ENCODE measurements at places on chromosomes 3 and 15.

DNA sequence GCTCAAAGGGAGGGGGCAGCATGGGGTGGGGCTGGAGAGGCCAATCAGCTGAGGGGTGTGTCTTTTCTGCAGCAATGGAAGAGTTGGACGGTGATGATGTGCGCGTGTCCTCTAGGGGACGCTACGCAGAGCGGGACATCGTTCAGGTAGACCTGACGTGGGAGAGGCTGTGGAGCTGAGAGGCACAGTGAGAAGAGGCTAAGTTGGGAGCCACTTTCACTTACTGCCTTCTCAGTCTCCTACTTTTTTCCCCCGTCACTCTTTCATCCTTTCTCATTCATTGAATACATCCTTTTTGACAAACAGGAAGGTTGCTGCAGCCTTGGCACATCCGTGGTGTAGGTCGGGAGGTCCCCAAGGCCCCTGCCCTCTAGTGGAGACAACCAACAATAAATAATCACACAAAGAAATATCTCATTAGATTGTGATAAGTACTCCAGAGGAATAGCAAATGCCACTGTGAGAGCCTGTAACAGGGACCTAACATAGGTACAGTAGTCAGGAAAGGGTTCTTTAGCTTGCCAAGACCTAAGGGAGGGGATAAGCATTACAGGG lies 4.4 kb upstream of the BRPF1 start:
- DNase-seq = peak; percentile 42

DNA sequence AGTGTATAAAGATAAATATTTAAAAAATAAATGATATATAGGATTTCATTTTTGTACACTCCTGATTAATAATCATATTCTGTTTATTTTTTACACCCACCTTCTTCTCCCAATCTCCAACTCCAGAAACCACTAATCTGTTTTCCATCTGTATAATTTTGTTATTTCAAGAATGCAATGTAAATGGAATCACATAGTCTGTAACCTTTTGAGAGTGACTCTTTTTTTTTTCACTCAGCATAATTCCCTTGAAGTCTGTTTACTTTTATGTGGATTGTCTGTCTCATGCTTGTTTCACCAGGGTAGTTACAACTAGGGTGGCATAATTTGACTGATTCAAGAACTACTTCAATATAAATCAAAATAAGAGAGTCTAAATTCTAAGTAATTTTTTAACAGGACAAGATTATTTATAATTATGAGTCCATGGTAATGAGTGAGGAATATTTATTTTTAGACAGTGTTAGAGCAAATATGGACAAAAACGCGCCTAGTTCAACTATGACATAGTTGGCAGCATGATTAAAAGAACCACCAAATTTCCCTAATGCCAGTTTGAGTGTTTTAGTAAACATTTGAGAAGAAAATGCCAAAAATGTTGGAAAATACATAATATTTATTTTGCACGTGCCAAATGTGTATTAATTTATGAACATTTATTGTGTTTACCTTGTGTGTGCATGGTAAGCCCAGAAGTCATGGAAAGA lies 19.4 kb upstream of the MFSD1 start:
- DNase-seq = no peak

DNA sequence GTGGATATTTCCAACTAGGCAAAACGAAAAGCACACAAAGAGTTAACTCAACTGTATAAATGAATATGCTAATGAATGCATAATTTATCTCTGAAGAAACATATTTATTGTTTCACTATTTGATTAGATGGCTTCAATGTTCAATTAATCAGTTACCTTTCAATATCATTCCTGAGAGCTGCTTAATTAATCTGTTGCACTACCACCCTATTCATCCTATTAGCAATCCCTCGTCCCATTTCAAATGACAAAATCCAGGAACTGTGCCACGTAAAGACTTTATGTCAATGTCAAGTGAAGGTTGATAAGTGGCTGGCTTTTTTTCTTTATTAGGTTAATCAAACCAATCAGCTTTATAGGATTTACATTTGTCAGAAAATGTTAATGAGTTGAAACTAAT lies 82.7 kb downstream of the ALCAM start:
- no peak for DNase-seq

DNA sequence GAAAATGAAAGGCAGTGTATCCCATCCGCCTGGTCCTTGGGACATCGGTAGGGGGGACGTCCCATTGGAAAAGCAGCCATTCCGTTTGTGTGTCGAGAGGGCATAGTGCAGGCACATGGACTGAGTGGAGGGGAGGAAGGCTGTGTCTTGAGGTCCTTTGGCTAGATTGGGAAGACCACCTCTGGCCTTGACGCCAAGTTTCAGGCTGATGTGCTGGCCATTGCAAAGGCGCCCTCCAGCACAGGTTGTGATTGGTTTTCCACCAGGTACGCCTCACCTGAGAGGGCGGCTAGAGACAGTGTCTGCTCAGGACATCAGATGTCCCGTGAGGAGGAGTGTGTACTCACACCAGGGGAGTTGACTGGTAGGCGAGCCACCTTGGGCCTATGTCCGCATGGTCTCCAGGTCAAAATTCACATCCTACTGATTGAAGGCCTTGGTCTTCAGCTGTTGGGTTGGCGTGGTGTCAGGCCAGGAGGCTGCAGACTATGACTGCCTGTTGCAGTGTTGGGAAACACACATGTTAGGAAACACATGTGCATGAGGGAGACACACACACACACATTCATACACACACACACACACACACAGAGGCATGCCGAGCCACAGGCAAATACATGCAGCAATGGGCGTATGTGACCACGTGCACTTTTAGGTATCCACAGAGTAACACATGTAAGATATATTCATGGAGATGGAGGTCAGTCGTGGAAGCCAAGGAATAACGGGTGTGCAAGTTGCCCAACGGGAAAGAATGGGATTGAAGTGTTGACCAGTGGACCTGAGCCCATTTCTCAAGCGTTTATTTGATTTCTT lies 98.4 kb downstream of the SNRPN start:
- no peak for DNase-seq

DNA sequence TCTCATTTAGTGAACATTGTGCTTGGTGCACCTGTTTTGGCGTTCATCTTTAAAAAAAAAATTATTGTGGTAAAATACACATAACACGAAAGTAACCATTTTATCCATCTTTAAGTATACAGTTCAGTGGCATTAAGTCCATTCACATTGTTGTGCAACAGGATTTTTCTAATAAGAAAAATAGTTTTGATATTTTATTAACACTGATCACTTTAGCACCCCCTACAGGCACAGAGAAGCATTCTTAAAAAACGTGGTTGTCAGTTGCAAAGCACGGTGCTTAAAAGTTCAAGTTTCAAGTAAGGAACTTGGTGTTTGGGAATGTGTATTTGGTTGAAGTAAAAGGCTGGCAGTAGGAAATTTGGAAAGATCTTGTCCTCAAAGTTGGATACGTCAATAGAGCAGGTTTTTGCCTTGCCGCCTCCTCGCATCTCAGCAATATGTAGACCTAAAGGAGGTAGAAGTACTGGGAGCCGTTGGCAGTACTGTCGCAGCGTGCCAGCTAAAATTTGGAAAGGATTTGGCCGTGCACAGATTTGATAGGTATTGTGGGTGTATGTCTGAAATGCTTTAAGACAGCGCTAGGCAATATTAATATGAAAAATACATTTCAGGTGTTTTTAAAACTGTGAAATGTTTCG lies 110.4 kb downstream of the LRRC28 start:
- no peak for DNase-seq

GRCh38 chr3:177451864-177452830 lies 254.9 kb upstream of the TBL1XR1 start:
- DNase-seq = peak; percentile 41

- no peak for DNase-seq
Observed at GRCh38 chr15:42724276-42724675, 12.7 kb downstream of the CDAN1 start.

GRCh38 chr15:49989498-49989897 lies 129.5 kb downstream of the ATP8B4 start:
- no peak for DNase-seq

Measured in HepG2 (cell line).